GM13977 (cell line): ENCODE measurements at places on chromosomes 12 and 14.

- no peak for DNase-seq
Observed at GRCh38 chr12:77687321-77687720, 143.4 kb upstream of the NAV3 start.

DNA sequence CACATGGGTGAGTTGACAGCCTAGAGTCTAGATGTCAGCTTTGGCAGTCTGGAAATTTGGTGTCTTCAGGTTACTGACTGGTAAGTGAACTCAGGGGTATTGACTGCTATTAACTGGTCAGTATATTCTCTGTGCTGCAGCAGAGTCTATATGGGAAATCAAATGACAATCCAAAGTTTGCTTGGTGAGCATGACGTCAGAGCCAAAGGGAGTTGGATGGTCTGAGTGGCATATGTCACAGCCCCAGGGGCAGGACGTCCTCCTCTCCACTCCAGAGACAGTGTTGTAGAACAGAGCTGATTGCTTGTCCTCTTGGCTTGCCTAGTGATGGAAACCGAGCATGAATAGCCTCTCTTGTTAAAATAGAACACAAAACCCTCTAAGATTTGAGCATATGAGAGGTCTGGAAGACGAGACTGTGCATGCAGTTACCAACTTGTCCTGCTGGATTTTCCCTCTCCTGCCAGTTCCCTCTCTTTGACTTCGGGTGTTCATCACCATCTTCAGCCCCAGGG is 3.3 kb upstream of the TBC1D30 start:
- DNase-seq: no peak

- DNase-seq: no peak
Observed at GRCh38 chr12:123126294-123127181, 24.4 kb downstream of the PITPNM2 start.

- no peak for DNase-seq
Observed at GRCh38 chr12:127060933-127061332, 1206.0 kb upstream of the TMEM132C start.

GRCh38 chr14:42002141-42002540 is 395.5 kb downstream of the LRFN5 start:
- no peak for DNase-seq

DNA sequence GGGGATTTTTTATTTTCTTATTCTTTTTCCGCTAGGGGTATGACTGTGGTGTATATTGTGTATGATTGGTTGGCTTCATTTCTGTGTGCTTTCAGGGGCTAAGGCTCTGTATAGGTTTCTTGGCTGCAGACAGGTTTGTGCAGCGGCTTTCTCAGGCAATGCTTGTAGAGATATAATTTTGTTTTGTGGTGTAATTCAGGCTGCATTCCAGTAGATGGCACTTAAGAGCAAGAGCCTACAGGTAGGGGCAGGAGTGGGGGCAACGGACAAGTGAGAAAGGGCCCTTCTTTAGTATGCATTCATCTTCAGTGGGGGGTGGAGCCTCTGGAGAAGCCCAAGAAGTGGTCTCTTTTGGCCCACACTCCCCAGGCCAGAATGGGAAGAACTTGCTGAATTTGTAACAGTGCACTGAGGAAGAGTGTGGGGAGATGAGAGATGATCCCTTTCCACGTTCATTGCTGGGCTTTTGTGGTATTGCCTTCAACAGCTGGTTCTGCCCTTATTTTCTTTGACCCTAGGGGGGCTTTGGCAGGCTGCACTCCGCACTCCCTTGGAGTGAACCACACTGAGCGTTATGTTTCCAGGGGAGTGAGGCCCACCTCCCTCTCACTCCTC is 78.6 kb downstream of the IFNG-AS1 start:
- DNase-seq: no peak

- DNase-seq: no peak
Observed at GRCh38 chr14:26377150-26377549, 220.7 kb downstream of the NOVA1 start.

- peak; percentile 5 for DNase-seq
Observed at GRCh38 chr14:62015945-62016344, 253.7 kb downstream of the SNAPC1 start.

DNA sequence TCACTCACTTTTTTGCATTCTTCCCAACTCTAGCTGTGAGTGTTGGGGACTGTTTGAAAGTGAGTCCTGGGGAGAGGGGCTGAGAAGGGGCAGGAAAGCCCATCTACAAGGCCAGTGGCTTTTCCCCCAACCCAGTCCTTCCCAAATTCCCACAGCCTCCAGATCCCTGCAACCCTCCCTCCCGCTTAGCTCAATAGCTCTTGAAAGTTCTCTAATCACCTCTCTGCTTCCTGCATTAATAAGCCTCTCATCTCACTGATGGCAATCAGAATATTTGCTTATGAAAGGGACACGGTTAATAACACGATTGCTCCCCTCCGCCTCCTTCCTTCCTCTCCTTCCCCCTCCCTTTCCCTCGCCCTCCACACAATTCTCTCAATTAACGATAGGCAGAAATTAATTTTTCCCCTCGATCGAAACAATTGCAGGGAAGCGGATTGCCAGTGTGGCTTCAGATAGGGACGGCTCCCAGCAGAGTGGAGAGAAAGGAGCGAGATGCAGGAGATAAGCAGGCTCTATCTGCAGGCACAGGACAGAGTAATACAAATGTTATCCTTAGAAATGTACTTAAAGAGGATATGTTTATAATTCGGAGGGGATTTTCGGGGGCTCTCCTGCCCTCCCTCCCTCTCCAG is 15.1 kb upstream of the GPATCH2L start:
- DNase-seq: no peak

GRCh38 chr12:11953523-11953922 is 117.2 kb upstream of the BCL2L14 start:
- no peak for DNase-seq

- no peak for DNase-seq
Observed at GRCh38 chr12:115158816-115159215, 474.8 kb upstream of the TBX3 start.
